Non-pigmented ciliary epithelial cell (primary cell): ENCODE measurements at places on chromosomes 6 and 20.

DNA sequence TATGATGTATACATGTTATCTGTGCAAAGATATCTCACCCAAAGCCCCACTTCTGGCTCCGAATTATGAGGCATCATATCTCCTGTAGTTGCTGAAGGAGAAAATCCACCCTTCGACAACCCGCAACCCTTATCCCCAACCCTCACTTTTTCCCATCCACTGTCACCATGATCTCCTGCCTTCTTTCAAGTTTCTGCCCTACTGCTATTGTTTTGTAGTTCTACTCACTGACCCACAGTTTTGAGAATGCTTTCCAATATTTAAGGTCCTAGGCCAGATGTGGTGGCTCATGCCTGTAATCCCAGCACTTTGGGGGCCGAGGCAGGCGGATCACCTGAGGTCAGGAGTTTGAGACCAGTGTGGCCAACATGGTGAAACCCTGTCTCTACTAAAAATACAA lies 22.2 kb downstream of the ADGRF1 start:
- DNase-seq, result no peak

DNA sequence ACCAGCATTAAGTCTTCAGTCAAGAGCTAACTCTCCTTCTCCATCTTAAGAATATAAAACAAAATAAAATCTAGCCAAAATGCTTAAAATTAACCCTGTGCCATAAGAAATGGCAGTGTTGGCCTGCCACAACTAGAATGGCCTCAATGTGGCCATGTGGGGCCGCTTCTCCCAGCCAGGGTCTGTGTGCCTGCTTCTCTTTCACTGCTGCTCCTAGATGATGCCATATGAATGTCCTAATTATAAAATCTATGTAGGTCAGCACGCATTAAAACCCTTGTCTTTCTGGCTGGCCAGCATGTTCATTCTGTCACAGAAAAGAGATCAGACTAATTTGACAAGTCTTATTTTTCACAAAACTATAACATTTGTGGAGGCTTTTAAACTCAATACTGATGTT lies 102.6 kb downstream of the C6orf118 start:
- no peak for DNase-seq

DNA sequence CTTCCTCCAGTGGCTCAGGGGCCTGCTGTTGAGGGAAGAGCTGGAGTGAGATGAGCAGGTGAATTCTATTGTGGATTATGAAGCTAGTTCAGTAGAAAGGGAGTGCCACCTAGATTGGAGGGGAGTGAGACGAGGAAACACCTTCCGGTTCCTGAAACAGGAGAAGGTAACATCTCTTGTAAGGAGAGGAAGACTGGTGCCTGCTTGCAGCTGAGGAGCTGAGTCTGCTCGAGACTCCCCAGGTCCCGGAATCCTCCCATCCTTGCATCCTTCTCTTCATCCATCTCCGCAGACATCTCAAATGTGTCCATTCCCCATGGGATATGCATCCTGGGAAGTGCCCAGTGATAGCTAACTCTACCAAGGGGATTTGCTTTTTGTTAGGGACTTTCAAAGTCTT lies 242.9 kb upstream of the ZFP64 start:
- DNase-seq, result no peak

DNA sequence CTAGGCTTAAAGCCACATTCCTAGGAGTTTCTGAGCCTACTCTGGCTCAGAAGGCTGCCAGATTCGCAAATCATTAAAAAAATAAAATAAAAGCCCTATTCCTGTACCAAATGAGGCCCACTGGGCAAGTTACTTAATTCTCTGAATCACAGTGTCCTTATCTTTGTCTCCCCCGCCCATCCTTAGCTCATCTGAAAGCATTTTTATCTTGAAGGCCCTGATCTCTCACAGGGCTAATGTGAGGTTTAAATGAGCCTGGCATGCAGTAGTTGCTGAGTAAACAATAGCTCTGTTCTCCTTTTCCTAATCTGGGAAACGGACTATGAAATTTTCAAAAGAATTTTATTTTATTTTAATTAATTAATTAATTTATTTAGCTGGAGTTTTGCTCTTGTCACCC lies 2.1 kb upstream of the ZBTB12 start:
- DNase-seq, result no peak

GRCh38 chr6:89596056-89596455 lies 42.5 kb downstream of the LYRM2 start:
- DNase-seq, result no peak

GRCh38 chr20:52402514-52402913 lies 210.9 kb upstream of the ZFP64 start:
- DNase-seq, result no peak

DNA sequence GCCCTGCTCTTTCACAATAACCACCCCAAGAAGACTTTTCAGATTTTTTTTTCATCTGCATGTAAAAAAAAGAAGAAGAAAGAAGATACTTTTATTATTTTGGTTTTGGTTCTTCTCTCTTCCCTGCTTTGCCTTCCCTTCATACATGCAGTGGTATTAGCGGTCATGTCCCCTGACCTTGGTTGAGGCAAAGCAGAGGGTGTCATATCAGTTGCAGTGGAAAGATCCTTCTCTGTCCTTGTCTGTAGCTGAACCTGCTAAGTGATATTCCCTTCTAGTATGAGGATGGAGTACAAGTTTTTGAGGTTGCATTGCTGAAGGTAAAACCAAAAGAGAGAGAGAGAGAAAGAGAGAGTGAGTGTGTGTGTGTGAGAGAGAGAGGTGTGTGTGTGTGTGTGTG lies 345.7 kb downstream of the UTRN start:
- no peak for DNase-seq

- DNase-seq, result no peak
Measured at GRCh38 chr20:20710443-20711315, 1.8 kb downstream of the RALGAPA2 start.

GRCh38 chr6:41639809-41640371 lies 1.6 kb downstream of the MDFI start:
- DNase-seq, result no peak

- no peak for DNase-seq
Measured at GRCh38 chr20:41853806-41854205, 235.6 kb upstream of the CHD6 start.

GRCh38 chr20:32017711-32018251 lies 7.5 kb downstream of the CCM2L start:
- no peak for DNase-seq

DNA sequence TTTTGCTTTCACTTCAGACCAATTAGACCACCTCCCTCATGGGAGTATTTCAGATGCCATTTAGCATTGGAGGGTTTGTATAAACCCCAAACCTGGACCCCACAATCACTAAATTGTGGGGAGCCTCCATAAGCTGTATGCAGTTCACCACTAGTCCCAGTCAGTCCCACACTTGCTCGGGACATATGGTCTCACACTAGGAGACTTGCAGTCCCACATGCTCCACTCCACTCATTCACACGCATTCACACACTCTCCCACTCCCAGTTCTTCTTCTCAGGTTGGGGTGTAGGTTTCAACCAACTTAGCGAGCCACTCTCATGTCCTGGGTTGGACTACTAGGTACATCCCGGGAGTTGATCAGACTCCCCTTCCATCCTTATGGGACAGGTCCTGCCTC lies 84.5 kb upstream of the GPR6 start:
- DNase-seq, result no peak

GRCh38 chr6:74671558-74672025 lies 534.3 kb downstream of the COL12A1 start:
- DNase-seq, result peak; percentile 83

DNA sequence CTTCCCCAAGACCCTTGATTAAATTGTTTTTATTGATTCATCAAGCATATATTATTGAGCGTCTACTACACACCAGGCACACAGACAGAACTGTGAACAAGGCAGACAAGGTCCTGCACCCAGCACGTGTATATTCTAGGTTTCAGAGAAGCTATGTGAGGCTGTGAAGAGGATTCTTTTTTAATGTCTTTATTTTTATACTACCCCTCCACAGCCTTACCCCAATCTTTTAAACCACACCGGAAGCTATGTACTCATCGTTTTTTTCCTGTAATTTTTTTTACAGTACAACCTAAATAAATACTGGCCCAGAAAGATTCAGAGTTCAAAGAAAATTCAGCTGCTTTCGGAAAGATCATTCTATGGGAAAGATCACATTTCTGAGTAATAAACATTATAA lies 10.0 kb downstream of the SGK1 start:
- DNase-seq, result no peak

DNA sequence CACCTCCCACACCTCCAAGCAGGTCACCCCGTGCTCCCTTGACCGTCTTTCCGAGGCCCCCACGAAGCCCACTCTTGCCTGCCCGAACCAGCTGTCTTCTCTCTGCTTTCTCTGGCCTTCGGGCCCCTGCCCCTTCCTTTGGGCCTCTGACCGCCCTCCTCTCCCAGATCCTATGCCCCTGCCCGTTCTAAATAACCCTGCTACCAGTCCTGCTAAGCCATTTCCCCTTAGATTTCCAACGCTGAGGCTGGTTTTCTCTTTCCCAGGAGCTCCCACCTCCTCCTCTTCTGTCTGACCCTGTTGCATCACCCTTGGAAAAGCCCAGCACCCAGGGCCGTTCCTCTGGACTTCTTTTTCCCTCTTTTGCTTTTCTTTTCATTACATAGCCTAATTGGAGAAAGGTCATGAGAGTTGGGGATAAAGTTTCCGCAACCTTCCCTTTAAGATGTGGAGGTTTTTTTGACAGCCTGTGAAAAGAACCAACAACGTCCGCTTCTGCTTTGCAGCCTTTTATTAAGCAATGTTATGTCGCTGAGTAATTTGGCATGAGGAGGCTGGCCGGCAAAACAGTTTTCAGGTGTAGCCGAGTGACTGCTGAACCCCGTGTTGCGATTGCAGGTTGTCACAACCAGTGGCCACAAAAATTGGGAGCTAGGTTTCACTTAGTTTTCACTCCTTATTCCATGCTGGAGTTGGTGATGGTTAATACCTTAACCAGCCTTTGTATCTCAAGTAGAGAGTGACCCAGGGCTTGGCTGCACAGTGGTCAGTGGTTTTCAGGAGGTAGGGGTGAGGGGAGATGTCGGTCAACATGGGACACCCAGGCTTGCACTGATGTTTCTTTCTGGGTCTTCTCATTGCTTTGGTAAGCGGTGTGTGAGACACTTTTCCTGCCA lies 970 bp downstream of the BLTP3A start:
- DNase-seq, result no peak

GRCh38 chr6:105320765-105321164 lies 82.1 kb downstream of the PREP start:
- no peak for DNase-seq

- DNase-seq, result no peak
Measured at GRCh38 chr6:130932438-130932837, 105.2 kb downstream of the SMLR1 start.

DNA sequence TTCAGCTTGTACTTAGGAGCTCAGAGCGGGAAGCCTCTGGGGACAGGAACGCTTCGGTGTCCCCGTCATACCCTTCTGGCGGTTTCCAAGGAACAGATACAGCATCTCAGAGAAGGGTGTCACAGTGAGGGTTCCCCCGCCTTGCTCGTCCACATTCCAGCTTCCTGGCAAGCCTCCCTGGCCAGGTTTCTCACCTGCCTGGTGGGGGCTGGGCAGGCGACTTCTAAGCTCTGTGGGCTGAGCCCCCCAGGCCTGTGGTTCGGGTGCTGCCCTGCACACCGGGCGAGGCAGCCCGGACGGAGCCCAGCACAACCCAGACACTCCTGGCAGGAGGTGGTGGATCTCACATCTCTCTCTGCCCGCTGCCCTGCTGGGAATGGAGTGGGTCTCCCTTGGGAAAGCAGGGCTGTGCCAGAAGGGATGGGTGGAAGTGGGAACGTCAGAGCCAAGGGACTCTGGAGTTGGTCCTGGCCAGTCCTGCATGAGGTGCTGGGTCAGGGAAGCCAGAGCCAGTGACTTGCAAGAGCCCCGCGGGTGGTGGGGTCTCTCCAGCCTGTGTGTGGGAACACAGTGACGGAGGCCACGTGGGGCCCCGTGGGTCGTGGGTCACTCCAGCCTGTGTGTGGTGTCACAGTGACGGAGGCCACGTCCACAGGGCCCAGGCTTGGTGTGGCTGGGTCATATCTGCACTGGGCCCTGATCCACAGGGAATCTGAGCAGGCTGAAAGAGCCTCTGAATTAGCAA lies 47.7 kb upstream of the SMOC2 start:
- no peak for DNase-seq

DNA sequence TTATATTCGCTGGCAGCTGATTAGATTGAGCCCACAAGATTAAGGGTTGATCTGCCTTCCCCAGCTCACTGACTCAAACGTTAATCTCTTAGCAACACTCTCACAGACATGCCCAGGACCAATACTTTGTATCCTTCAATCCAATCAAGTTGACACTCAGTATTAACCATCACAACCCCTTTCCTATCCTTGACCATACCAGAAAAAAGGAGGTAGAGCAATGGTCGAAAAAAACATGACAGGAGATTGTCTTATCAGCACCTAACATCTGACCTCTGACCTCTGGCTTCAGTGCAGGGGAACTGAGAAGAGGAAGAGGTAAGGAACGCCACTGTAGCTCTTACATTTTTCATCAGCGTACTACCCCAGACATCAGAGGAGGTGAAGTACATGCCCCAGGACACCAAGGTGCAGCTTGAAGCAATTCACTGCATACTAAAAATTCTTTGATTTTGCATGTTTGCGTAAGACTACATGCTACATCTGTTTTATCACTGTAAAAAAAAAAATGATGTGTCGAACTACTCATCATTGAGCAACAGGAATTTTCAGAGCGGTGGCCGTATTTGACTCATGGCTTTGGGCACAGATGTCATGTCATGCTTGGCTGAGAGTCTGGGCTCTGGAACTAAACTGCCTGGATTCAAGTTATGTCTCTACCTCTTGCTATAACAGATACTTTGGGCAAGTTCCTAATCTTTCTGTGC lies 188.0 kb upstream of the TAB2 start:
- no peak for DNase-seq

DNA sequence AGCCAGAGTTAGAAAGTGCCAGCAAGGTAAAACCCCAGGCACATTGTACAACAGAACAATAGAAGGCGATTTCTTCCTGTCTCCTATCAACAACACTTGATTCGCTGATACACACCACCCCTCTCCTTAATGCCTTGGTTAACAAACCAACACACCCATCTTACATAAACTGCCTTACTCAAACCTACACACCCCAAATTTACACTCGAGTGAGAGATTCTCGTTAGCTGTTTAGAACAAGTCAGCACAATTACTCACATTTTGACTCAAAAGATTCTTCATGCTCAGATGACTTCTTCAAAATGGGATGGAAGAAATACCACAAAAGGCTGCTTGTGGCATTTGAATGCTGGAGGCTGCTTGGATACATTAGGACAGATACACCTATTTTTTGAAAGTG lies 80.0 kb upstream of the FOXQ1 start:
- DNase-seq, result no peak

DNA sequence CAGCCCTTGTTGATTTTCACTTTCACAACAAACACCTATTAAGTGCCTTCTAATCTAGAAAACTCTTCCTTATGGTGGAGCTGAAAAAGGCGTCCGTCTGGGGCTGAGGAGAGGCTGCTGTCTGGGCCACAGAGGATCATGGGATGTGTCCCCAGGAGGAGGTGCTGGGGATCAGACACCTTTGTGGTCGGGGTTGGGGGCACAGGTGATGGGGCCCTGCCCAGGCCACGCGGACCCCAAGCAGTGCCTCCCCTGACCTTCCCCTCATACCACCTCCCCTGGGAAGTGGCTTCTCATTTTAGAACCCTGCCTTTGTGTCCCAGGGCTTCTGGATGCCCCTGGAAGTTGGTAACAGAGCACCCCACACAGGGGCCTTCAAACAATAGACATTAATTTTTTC lies 41.1 kb downstream of the SUN5 start:
- DNase-seq, result no peak
